Lung (tissue), 17 donors: ENCODE measurements at places on chromosomes 11 and 22. TPM values are rescaled to one million over a fixed set of nuclear protein-coding genes. Genes with fewer than 3 reads are reported as not detected.

GUCY1A2 gene
- 10.0 TPM for total RNA-seq

RFPL1 gene
- not detected for total RNA-seq

GRM5 gene
- 1.2 TPM for total RNA-seq

AGBL2 gene
- 11.0 TPM for total RNA-seq

CELSR1 gene
- total RNA-seq, result 65.9 TPM

FGF4 gene
- total RNA-seq, result not detected

GAS2 gene
- total RNA-seq, result 9.8 TPM

OR52I1 gene
- total RNA-seq, result not detected

- DNase-seq, result peak; percentile 89
These were observed 23.3 kb downstream of the ARL14EP start for GRCh38 chr11:30346068-30346688.

GRCh38 chr11:93494357-93494756 lies 48.8 kb downstream of the SMCO4 start:
- DNase-seq, result no peak

DNA sequence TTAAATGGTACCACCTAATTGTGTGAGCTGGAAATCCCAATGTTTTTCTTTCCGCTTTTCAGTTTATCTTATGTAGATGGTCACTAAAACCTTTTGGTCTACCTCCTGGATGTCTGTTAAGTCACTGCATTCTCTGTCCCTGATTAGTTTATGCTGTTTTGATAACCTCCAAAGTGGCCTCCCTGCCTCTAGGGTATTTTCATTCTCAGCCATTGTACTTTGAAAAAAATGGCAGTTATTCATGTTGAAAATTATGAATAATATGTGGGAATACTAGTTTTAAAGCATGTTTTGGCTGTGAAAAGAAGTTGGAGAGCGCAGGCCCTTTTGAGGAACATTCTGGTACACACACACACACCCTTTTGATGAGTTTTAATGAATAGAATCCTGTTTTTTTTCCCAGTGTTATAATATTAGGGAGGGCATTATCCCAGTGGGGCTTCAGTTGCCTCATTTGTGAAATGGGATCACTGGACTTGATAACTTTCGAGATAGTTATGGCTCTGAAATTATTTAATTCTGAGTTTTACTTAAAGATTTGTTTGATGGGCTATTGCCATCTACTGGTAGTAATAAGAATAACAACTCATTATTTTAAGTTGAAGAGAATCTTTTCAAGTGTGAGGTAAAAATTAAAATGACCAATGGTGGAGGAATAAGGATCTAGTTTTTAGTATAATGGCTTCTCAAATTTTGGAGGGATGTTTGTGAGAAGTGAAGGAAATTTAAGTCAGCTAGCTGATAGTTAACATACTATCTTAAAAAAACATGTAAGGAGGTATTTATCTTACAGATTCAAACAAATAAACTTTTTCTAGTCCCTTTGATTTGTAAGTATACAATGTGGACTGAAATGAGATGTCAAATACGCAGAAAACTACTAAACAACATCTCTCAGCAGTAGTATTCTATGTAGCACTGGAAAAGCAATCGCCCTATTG lies 3.9 kb downstream of the FDX1 start:
- DNase-seq, result peak; percentile 68

DNA sequence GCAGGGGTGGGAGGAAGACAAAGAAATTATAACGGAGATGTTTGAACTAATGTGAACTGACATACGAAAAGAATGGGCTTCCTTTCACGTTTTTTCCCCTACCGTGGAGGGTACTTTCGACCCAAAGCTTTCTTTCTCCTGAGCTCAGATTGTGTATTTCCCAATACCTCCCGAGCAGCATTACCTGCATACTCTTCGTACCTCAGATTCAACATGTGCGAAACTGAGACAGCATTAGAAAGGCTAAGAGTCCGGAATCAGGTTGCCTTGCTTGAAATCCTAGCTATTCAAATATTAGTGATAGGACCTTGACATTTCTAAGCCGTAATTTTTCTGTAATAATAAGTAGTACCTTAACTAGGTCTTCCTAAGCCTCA lies 778 bp upstream of the PAK1 start:
- no peak for DNase-seq

DNA sequence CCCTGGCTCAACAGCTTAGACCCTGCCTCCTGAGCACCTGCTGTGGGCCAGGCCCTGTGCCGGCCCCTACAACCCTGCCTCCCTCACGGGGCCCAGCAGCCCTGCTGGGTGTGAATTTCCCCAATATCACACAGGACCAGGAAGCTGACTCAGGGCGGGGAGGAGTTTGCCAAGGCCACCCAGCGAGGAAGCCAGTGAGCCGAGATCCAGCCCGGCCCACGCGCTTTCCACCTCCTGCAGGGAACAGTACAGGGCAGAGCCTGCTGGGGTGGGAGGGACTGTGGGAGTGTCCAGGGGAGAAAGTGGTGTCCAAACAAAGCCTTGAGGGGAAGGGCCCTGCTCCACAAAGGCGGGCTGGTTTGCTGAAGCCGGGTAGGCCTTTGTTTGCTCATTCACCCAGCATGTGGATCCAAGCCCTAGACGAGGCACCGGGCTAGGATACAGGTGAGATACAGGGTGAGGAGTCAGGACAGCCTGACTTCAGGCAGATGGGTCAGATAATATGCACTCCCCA lies 26.8 kb downstream of the RPL3 start:
- peak; percentile 51 for DNase-seq

GRCh38 chr22:17260950-17261349 lies 41.7 kb upstream of the ADA2 start:
- no peak for DNase-seq

- no peak for DNase-seq
These were observed 72.1 kb upstream of the CD44 start for GRCh38 chr11:35066783-35067423.

DNA sequence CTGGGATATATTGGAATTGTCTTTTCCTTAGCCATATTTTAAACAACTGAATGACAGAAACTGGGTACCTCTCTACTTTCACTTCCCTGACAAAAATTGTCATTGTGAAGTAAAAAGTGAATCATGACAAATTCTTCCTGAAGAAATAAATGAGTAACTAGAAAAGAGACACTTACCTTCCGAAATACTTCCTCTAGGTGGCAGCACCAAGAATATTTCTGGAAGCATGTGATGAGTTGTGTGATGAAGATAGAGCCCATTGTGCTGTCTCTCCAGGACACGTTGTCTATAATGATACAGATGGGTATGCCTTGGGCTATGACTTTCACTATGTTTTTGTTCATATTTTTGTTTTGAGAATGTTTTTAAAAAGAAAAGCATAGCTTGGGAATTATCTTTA lies 21.5 kb downstream of the CASP4 start:
- DNase-seq, result no peak

GRCh38 chr11:116164843-116165242 lies 607.9 kb downstream of the BUD13 start:
- DNase-seq, result no peak

- DNase-seq, result peak; percentile 92
These were observed 62.7 kb downstream of the CD82 start for GRCh38 chr11:44627911-44628729.

- DNase-seq, result no peak
These were observed 2.1 kb downstream of the ALDH3B1 start for GRCh38 chr11:68012044-68012842.

DNA sequence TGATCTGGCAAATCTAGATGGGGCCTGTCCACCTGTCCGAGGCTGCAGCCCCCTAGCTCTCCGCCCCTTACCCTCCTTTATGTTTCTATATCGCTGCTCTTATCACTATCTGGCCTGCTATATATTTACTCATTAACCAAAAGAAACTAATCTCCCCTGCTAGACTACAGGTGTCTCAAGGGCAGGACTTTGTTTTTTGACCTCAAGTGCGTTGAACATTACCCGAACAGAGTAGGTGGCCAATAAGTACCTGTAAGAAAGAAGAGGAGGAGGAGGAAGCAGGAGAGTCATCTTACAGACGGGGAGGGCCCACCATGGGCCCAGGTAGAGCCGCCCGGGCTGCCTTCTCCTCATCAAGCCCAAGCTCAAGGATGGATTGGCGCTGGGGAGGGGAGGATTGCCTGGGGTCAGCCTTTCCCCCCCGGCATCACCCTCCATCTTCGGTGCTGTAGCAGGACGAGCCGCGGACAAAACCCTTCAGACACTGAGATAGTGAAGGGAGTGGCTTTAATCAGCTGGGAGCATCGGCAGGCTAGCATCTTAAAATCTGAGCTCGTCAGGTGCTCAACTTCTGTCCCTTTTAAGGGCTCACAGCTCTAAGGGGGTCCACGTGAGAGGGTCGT lies 1.2 kb upstream of the P2RY6 start:
- DNase-seq, result no peak

- no peak for DNase-seq
These were observed 4.9 kb upstream of the SPECC1L start for GRCh38 chr22:24265734-24266133.

GRCh38 chr11:96303064-96303463 lies 39.9 kb downstream of the MAML2 start:
- peak; percentile 49 for DNase-seq

- DNase-seq, result no peak
These were observed 136.0 kb upstream of the SORL1-AS1 start for GRCh38 chr11:121588747-121589146.

DNA sequence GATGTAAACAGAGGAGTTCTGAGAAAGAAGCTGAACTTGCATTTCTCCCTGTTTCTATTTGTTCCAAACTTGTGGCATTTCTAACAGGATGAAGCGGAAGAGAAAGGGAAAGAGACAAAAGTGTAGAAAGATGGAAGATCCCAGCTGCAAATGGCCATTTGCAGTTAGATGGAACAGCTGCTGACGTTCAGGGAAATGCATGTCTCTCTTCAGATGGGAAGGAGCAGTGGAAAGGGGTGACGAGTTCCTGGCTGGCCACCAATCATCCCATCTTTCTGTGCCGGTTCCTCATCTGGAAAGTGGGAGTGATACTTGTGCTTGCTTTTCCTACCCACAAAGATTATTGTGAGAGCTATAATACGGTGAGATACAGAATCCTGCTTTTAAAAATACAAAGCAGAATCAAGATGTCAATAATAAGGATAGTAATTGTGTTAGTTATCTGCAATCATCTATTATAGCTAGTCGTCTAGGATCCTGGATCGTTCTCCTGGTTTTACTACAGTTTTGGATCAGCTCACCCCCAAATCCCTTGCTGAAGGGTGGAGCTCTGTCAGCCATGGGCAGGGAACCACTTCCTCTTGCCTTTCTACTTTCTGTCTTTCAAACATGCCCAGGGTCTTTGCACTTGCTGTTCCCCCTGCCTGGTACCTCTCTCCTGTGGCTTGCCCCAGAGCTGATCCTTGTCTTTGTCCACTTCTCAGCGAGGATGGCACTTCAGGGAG lies 1.2 kb upstream of the TIMP3 start:
- DNase-seq, result peak; percentile 36

DNA sequence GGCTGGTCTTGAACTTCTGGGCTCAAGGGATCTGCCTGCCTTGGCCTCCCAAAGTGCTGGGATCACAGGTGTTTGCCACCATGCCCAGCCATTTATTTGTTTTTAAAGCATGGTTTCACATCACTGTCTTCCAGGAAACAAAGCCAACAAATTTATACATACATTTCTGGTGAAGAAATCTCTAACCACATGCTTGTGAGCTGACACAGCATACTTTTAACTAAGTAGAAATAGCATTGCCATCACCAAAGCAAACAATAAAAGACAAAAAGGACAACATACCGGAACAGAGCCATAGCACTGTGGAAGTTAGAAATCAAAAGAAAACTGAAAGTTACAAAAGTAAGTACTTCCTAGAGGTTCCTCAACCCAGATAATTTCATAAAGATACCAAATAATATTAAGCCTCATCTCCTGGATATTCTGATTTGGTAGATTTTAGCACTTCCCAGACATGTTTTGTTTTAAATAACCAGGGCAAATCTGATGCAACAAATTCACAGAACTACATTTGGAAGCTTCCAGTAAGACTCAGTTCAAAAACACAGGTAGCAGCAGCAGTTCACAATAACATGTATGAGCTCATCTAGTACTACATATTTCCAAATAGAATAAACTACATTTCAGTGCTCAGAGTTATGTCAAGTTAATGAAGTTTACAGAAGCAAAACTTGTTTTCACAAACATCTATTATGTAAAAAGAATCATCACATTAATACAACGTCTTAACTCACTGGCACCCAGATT lies 70.6 kb downstream of the RRAS2 start:
- DNase-seq, result no peak

DNA sequence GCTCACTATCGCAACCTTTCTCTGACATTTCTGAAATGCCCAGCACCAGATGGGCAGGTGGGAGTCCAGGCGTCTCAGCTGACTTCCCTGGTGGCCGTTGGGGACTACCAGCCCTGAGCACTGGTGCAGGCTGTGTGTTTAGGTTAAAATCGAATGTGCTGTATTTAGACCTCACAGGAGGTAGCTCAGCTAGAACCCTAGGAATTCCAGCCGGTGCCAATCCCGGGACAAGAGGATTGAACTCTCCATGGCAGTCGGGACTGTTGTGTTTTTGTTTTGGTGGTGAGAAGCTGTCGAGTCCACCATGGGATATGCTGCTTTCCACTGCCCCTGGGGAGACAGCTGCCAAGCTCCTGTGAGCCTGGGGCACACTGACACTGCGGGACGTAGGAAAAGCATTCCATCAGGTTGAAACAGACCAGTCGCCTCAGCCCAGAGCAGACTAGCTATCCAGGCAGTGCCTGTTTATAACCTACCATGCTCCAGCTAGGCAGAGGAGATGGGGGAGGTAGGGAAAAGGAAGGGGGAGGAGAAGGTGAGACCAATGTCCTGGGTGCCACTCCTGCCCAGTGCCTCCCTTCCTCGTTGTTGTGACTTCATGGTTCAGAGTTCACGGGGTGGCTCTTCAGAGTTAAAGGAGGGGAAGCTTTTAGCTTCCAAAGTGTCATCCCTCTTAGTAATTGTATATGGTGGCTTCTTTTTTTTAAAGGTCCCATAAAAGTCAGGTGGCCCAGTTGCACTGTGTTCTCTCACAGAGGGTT lies 53.0 kb downstream of the MICAL2 start:
- peak; percentile 20 for DNase-seq

DNA sequence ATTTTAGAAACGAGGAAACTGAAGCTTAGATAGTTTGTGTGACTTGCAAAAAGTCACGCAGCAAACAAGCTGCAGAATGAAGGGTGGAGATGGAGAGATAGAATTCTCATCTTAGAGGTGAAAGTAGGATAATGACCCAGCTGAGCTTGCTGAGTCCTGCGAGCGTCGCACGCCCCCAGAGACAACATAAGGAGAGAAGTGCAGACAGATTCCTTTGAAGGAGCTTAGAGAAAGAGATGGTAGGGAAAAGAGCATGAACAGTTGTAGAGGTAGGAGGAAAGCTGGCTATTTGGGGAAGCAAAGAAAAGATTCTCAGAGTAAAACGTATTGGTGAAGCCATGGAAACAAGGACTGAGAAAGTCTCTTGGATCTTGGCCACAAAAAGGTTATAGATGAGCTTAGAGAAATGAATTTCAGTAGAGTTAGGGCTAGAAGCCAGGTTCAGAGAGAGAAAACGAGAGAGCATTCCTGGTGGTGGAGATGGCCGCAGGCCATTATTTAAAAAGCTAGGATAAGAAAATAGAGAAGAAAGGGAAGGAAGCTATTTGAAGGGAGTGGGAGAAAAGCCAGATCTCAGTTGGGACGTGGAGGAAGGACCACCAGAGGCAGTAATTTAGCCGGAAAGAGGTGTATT lies 44.8 kb downstream of the FAM83F start:
- DNase-seq, result peak; percentile 48

GRCh38 chr11:122046846-122047245 lies 69.2 kb downstream of the BLID start:
- DNase-seq, result no peak

- DNase-seq, result peak; percentile 22
These were observed 27.6 kb downstream of the PLA2G6 start for GRCh38 chr22:38153821-38154562.

GRCh38 chr22:35703861-35704584 lies 13.6 kb upstream of the APOL5 start:
- DNase-seq, result no peak
